Natural killer cell (primary cell): ENCODE measurements at places on chromosomes 5 and 9.
A peak's percentile ranks its signal among the peaks of the same experiment; 100 is the strongest.

DNA sequence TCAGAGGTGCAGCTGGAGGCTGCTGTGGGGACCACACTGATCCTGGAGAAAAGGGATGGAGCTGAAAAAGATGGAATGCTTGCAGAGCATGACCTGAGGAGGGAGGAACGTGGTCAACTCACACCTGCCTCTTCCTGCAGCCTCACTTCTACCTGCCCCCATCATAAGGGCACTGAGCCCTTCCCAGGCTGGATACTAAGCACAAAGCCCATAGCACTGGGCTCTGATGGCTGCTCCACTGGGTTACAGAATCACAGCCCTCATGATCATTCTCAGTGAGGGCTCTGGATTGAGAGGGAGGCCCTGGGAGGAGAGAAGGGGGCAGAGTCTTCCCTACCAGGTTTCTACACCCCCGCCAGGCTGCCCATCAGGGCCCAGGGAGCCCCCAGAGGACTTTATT is 5.9 kb upstream of the SLC6A7 start:
- no peak for DNase-seq

- no peak for DNase-seq
Measured at GRCh38 chr5:74009502-74009901, 383.5 kb downstream of the ARHGEF28 start.

DNA sequence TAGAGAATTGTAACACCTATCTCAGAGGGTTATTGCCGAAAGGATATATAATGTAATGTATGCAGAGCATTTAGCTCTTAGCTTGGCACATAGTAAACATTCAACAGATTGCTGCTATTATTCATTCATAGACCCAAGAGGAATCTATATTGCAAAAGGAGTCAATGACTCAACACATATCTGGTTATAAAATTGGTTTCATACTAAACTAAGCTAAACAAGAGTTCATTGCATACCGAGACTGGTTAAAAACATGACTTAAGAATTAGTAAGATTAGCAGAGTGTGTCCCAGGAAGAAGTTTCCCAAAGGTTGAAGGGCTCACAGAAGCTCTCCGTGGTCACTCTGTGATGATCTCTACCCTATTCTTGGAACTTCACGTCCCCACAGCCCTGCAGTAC is 339.6 kb upstream of the CCNH start:
- DNase-seq = no peak

DNA sequence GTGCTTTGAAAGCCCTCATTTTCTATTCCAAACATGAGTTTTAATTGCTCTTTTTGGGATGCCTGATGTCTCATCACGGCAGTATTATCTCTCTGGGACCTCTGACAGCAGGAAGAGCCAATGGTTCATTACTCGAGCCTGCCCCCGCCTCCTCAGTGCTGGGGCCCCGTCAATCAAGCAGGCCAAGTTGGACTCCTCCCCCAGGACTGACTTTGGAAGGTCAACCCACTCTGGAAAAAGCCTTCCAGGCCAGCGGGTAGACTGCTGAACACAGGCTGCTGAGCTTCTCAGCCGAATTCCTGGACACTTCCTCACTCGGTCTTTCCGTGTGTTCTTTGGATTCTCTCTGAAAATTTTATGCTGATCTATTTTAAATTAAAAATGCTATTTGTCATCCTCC is 9.5 kb upstream of the BARHL1 start:
- DNase-seq = no peak

- DNase-seq = peak; percentile 24
Measured at GRCh38 chr5:176817369-176817840, 7.0 kb downstream of the UNC5A start.

DNA sequence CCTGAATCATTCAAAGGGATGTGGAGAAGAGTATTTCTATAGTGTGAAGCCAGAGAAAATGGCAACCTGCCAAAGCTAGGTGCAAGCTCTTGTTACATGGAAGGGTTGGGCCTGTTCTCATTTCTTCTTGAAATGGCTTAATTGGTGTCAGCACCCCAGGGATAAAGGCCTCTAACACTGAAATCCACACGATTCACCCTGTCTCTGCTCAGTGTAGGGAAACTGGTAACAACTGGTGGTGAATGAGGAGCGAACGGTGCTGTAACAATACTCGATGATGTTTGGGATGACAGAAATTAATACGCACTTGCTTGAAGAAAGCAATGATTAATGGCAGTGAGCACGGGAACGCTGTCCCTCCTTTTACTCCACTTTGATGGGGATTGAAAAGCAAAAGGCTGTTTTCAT is 16.2 kb downstream of the PBX3 start:
- DNase-seq = no peak

GRCh38 chr5:93425096-93425495 is 155.9 kb downstream of the NR2F1-AS1 start:
- no peak for DNase-seq

- peak; percentile 35 for DNase-seq
Measured at GRCh38 chr9:83957248-83957513, 22.8 kb downstream of the HNRNPK start.

- no peak for DNase-seq
Measured at GRCh38 chr5:116543501-116543900, 31.1 kb downstream of the SEMA6A start.

DNA sequence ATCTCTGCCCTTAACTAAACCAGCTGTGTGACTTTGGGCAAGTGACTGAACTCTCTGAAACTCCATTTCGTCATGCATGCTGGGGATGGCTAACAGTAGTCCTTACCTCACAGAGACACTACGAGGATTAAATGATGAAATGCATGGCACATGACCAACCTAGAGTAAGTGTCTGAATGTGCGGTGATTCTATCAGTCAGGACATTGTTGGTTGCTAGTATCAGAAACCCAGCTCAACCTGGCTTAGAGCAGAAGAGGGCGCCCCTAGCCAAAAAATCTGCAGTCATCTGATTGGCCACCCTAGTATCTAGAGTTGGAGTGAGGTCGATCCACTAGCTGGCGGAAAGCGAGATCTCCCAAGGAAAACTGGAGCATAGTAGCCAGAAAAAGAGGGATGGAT is 25.2 kb downstream of the NEURL1B start:
- no peak for DNase-seq

DNA sequence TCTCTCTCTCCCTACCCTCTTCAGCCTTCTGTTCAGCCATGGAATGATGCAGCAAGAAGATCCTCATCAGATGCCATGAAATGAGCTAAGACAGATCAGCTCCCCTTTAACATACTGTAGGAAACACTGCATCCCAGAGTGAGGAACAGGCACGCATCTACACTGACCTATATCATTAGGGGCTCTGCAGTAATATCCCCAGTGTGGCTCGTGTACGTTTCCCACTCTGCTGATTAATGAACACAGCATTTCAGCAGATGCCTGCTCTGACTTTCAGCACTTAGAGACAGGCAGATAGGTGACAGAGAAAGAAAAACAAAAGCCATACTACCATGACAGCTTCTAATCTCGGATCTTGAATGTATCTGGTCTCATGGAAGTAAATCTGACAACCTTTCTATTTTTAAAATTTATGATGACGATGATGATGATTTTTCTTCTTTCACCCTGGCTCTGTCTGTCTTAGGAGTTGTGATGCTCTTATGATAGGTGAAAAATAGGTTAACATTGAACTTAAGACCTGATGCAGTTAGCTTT is 750.3 kb downstream of the CDH12 start:
- DNase-seq = no peak

GRCh38 chr9:126456441-126457174 is 130.0 kb downstream of the MVB12B start:
- DNase-seq = no peak

DNA sequence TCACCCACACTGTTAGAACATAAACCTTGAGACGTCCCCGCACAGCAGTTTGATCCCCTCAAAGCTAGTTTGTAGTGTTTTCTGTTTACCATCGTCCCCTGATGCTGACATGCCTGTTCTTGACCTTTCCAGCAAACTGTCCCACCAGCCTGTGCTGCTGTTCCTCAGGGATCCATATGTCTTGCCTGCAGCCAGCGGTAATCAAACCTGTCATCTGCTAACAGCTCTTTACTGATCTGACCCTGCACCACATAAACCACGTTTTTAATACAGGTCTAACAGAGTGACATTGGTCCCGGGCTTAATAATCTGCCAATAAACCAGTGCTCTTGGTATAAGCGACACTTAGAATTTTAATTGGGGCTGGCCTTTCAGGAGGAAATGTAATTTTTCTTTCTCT is 34.7 kb downstream of the PPIC start:
- no peak for DNase-seq

DNA sequence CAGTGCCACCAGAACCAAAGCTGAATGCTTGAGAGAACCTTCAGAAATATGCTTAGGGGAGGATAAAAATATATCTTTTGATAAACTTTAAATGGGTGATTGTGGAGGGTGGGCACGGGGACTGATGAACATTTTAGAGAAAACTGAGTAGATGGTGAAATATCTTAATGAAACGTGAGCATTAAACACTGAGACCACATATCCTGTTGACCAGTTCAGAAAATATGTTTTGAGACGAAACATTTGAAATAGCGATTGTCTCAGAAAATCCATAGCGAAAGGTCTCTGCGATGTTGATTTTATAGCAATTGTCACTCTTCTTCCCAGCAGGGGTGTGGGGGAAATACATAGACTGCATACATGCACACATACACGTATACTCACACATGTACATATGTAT is 231.0 kb downstream of the ESM1 start:
- no peak for DNase-seq

DNA sequence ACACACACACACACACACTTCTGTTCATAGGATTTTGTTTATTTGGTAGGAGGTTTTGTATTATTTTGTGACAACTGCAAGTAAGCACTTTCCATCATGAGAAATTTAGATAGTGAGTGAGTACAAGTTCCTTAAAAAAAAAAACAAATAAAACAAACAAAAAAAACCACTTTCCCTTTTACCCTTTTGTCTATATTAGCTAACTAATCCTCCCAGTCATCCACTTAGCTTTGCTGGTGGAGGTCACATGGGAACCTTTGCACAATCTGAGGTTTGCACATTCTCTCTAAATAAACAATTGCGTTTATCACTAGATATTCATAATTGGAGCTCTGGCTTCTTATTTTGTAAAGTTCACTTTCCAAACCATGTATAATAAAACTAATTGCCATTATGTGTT is 6.8 kb downstream of the ITGA1 start:
- DNase-seq = no peak

GRCh38 chr9:134560206-134560605 is 81.4 kb upstream of the COL5A1 start:
- DNase-seq = no peak
